ENCODE measurements at places on chromosomes 1 and 21.
A peak's percentile ranks its signal among the peaks of the same experiment; 100 is the strongest.

DNA sequence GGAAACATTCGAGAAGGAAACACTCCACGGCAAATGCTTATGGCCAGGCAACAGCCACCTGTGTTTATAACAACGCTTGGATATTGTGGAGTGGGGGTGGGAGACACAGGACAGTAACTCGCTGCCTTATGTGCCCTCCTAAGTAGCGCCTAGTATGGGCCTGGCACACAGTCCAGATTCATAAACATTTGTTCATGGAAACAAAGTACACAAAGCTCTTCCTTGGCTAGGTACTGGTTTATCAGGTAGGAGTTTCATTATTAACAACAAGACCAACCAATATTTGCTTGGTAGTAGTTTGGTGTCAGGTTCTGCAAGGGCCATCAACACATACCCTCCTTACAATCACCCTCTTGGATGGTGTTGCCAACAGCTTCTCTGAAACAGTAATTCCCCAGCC, 23.4 kb downstream of the TMCO4 start:
- DNase-seq, result no peak

DNA sequence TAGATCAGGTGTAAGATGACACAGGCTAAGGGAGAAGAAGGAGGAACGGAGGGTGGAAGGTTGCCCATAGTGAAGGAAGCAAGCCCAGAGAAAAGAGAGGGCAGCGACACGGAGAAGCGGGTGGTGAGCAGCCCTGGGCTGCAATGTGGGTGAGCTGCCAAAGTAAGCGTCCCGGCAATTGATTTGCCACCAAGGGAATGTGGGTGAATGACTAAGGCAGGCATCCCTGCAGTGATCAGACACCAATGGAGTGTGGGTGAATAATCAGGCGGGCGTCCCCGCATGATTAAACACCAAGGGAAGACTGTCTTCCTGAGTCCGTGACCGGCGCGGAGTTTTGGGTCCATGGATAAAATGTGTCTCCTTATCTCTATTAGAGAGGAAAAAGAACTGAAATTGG, 79.6 kb downstream of the UCHL5 start:
- DNase-seq, result no peak

- no peak for DNase-seq
These were observed 31.7 kb downstream of the DMAP1 start for GRCh38 chr1:44244986-44245385.

GRCh38 chr1:213389061-213389581, 338.1 kb downstream of the RPS6KC1 start:
- DNase-seq, result no peak

GRCh38 chr1:231039161-231040018, 664 bp downstream of the FAM89A start:
- peak; percentile 75 for DNase-seq
